Activated CD4-positive, alpha-beta T cell treated with anti-CD3 and anti-CD28 coated beads, Interleukin-2, amount 50 U/mL, for 1 hour (primary cell): ENCODE measurements at places on chromosomes 5 and 9.

DNA sequence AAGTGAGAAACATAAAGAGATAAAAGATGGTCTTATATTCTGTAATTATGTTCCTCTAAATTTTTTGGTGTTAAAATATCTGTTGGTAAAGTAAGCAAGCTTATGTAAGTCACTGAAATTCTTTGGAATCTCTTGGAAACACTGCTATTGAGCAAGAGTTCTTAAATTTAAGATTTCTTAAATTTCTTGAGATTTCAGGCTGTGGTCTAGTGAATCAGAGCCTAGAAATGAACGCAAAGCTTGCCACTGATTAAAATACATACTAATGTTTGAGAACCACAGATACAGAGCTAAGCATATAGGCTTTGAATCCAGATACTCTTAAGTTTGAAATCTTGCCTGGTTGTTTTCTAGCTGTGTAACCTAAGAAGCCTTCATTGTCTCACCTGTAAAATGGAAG lies 133.4 kb downstream of the TRPM3 start:
- no peak for DNase-seq

GRCh38 chr9:94874316-94874715 lies 147.8 kb downstream of the AOPEP start:
- DNase-seq = no peak

GRCh38 chr5:56075361-56075760 lies 80.6 kb upstream of the IL6ST start:
- DNase-seq = no peak

GRCh38 chr9:123568691-123569688 lies 213.0 kb downstream of the CRB2 start:
- DNase-seq = no peak

DNA sequence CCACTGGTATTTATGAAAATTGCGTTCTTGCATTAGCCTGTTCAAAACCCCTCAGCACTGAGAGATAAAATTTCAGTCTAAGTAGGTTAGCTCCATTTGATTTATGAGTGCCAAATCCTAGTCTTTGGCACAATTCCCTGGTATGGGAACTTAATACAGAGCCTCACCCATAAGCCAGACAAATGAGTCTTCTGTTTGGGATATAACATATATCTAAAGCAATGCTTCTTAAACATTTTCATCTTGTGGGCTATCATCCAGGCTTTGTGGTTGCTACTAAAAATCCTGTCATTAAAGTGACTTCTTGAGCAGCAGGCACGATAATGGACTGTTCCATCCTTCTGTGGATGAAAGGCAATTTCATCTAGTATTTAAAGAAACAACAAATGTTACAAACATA lies 419.5 kb upstream of the ACTBL2 start:
- DNase-seq = no peak

DNA sequence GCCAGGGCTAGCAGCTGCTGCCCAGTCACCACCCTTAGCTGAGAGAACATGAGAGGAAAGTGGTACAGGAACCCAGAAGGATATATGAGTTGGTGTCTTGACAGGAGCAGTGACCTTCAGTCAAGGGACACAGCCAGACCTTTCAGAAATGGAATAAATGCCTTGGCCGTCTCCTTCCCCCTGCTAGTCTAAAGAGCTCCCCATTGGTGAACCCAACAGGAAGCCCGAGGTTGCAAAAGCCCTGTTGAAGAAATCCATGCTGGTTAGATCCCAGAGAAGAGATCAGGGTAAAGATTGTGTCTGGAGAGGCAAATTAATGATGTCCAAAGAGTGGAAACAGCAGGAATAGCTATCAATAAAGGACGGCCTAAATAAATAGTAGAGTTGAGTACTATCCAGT lies 244.5 kb downstream of the NR3C1 start:
- no peak for DNase-seq

DNA sequence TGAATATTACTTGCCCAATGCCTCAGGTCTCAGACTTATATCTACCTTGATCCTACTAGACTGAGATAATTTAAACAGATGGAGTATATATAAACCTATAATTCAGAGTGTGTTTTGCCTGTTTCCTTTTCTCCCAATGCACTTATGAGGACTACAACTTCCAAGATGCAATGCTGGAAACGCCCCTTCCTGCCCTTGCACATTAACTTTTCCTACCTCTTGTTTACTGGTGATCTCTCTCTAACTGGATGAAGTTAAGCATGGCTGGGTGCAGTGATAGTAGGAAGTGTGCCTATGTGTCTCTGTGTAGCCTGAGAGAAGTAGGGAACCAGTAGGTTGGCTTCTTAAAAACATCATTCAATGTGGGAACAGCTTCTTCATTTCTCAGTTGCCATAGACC lies 115.2 kb downstream of the SVEP1 start:
- no peak for DNase-seq
